Uterus (tissue), 4 donors: ENCODE measurements at places on chromosomes 4 and X.

DNA sequence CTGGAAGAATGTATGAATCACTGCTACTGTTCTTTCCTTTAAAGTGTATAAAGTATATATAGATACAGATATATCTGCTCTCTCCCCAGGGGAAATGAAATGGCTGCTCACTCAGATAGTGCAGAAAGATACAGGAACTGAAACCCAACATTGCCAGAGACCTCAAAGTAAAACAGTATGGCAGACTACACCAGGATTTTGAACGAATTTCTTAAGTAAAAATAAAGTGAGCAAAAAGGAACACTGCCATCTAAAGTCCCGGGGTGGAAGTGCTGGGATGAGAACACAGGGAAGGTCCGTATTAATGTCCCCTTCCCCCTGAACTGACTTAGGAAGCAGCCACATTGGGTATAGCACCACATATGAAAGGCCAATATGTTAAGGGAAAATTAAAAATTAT, 93.4 kb downstream of the TMA16 start:
- no peak for DNase-seq

DNA sequence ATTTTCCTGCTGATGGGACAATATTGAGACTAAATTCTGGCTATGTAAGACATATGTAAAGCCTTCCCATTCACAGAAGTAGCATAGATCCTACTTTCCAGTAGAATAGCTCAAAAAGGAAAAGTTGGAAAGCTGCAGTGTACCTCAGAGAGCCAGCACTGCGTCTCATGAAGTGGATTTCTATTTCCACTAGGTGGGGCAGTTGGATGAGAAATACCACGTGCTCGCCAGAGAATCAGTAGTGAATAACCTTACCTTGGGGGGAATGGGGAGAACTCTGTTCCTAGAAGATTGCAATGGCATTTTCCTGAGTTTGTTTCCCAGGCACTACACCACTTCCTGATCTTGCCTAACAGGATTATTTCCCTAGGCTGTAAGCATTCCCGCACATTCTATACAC, 907.1 kb downstream of the FSTL5 start:
- DNase-seq, result no peak

GRCh38 chr4:61462451-61463326, 262.6 kb downstream of the ADGRL3 start:
- DNase-seq, result no peak

DNA sequence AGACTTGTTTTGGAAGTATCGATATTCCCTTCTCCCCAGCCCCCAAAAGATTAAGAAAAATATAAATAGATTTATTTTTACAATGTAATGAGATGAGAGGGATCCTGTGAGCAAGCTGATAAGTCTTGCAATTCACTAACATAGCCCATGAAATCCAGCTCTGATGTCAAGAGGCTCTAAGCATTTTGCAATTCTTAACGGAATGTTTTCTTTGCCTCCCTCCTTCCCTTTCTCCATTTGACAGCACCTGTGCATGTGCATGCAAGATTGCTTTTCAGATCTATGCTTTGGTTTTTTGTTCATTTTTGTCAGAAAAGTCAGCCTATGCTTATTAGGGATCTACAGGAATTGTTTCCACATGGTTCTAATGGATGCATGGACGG, 169.9 kb downstream of the SLIT2 start:
- DNase-seq, result no peak

DNA sequence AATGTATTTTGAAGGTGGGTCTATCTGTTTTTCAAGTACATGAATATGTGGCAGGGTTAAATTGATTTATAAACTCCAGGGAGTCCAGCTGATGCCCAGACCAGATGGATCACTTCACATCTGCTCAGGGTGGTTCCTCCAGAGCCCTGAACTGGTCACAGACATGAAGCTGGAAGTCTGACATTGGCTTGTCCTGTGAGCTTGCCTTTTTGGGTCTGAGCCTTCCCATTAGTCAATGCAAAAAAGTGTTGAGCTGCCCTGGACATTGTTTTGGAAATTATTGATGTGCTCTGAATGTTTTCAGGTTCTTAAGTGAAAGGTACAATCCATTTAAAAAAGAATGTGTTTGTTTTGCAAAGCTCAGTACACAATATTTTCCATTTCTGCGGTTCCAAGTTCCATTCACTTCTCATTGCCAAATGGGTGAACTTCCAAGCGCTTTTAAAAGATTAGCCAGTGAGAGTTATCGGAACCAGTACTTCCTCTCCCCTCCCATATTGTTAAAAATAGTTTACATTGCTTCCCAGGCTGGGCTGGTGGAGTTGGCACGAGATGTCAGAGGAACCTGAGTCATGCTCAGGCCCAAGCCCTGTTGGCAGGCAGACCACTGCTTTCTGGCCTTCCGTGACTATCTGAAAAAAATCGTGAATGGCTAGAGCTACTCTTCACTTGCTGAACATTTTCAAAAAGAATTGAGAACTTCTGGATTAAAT, 52.1 kb downstream of the PDGFRA start:
- DNase-seq, result peak; percentile 76
